NT2/D1 (cell line): ENCODE measurements at places on chromosomes 11 and 22.

GRCh38 chr11:63491240-63491587 lies 247 bp upstream of the PLAAT5 start:
- DNase-seq = no peak

DNA sequence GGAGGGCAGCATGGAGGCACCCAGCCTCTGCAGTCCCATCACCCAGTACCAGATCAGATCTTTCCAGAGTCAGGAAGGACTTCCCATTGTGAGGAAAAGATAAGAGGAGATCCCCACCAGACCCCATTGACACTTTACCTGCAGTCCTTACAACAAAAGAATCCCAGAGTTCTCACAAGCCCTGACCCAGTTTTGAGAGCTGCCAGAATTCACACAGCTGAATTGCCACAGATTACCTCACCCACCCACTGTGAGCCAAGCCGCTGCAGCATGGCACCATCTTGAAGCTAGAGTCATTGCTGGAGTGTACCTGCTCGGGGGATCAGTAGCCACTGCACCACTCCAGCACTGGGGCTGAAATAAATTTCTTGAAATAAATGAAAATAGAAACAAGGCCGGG lies 91.8 kb upstream of the UBASH3B start:
- DNase-seq = no peak

DNA sequence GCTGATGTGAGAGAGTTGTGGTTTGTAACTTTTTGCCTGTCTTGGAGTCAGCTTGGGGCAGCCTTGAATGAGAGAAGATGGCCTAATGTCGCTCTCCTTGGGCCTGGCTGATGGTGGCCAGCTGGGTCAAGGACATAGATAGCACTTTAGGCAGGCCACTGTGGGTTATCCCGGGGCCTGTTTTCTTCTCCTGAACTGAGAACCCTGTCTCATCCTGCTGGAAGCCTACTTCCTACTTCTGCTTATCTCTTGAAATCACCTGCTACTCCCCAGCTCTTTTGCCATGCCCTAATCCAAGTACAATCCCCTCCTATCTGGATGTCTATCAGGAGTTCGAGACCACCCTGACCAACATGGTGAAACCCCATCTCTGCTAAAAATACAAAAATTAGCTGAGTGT lies 49.5 kb downstream of the OSBP2 start:
- no peak for DNase-seq

DNA sequence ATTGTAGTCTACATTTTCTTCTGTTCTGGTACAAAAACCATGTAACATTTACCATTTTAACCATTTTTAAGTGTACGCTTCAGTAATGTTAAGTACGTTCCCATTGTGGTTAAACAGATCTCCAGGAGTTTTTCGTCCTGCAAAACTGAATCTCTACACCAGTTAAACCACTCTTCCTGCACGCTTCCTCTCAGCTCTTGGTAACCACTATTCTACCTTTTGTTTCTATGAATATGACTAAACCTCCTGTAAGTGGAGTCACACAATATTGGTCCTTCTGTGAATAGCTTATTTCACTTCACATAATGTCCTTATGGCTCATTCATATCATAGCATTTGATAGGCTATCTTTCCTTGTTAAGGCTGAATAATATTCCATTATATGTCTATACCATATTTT lies 7.1 kb upstream of the EXT2 start:
- DNase-seq = no peak

GRCh38 chr11:130897262-130898182 lies 18.8 kb downstream of the SNX19 start:
- no peak for DNase-seq

GRCh38 chr22:44827666-44828190 lies 75.4 kb downstream of the ARHGAP8 start:
- no peak for DNase-seq

GRCh38 chr11:37896016-37896415 lies 1298.0 kb upstream of the RAG2 start:
- DNase-seq = no peak

DNA sequence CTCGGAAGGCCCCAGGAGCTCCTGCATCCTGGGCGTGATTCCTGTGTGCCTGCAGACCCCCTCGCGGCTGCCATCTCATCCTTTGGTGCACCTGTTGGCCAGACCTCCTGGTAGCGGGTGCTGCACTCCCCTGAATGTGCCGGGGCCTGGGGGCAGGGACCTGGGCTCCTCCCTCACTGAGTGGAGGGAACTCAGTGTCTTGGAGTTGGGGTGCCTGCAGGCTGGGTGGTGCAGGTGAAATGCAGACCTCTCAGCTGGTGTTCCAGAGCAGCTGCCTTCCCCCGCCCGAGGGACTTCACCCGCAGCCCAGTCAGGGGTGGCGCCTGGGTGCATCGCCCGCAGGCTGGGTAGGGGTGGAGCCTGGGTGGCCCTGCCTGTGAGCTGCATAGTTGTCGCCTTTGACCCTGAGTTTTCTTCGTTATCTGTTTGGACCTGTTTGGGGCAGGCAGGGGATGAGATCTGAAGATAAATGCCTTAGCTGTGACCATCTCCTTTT lies 31.4 kb downstream of the LRP5 start:
- no peak for DNase-seq

DNA sequence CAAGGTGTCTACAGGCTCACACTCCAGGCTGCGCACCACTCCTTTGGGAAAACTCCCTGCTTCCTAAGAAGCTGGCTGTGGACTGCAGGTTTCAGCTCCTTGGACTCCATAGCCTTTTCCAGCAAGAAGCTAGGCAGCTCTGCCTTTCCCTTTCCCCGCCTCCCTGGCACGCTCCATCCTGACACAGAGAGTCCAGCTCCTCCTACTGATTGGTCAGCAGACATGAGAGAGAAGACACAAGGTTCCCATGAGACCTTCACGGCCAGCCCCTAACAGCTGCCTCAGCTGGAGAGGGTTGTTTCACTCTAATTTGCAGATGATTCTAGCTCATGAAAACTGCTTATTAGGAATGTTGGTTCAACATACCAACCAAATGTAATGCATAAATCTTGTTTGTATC lies 27.6 kb downstream of the TENM4 start:
- DNase-seq = no peak

GRCh38 chr11:7032692-7033091 lies 12.4 kb downstream of the NLRP14 start:
- no peak for DNase-seq

DNA sequence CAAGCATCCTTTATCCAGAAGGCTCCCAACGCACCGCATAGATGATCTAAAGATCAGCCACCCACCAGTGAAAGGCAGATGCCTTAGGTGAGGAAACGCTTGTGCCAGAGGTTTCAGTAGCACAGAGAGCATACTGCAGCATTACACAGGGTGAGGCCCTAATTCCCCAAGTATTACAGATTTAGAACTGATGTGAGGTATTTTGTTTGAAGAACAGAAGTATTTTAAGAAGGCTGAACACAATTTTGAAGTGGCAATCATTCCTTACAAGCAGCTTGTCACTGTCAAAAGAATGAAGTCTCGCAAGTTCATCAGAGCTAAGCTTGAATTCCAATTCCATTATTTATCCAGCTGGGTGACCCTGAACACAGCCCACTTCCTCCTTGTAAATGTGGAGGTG lies 70.0 kb upstream of the FAT3 start:
- no peak for DNase-seq

DNA sequence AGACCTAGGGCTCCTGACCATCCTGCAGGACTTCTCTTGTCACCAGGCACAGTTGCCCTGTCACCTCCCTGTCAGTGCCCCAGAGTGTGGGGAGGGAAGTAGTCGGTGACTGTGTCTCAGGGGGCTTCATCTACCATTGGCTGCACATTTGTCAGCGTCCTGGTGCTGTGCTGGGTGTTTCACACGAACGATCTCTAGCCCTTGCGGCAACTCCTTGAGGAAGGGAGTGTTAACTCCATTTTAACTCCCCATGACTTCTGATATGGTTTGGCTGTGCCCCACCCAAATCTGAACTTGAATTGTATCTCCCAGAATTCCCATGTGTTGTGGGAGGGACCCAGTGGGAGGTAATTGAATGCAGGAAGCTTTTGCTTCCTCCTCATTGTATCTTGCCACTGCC lies 7.1 kb downstream of the TSKU start:
- DNase-seq = no peak
